Left ventricle myocardium inferior (tissue), 1 donor: ENCODE measurements at places on chromosomes 7 and 10.

GRCh38 chr7:86748843-86749719, 105.4 kb downstream of the GRM3 start:
- no peak for DNase-seq

GRCh38 chr7:39703144-39703543, 79.8 kb downstream of the RALA start:
- DNase-seq = no peak

DNA sequence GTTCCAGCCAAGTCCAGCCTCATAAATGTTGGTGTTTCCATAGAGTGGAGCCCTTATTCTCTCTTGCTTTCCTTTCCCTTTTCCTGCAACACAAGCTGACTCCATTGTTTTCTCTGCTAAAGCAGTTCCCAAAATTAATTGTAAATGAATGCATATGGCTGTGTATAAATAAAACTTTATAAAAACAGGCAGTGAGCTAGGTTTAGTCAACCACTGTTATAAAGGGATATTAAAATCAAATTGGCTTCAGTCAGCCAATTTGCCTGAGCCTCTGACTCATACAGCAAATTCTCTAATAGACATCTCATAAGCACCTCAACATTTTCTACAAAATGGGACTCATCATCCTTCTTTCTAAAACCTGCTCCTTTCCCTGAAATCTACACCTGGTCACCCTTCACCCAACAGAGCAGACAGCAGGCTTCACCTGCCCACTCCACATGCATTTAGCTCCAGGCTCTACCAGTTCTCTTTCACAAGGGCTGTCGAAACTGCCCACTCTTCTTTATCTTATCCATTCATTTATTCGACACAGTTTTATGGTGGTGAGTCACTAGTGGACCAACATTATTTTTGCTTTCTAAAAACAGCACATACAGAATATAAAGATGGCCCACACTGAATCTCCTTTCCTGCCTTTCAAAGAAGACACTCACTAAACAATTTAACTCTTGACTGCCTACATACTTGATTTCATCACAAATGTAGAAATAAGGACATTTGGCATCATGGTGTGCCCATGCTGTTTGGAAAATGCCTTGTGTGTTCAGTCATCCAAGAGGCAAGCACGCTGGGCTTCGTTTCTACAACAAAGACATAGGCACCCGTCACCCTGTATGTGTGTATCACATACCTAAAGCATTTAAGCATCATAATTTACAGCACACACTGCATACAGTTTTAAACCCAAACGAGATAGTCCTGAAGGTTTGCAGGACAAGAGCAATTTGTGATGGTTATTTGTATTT, 74.6 kb upstream of the C7orf33 start:
- no peak for DNase-seq

GRCh38 chr7:47741984-47742383, 160.1 kb upstream of the TNS3 start:
- DNase-seq = no peak

DNA sequence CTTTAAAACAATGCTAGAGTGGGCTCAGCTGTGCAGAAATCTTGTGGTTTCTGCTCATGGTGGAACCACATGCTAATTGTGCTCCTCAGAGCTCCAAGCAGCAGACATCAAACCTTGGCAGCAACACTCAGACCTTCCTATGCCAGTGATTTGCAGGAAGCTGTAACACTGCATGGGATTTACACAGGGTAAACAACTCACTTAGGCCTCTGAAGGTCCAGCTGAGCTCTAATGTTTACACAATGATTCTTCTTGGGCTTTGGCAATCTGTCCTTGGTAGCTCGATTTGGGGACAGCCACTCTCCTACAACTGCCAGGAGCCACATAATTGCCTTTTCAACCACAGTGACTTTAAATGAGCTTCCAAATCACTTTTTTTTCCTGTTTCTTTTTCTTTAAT, 97.7 kb upstream of the PDLIM1 start:
- no peak for DNase-seq

DNA sequence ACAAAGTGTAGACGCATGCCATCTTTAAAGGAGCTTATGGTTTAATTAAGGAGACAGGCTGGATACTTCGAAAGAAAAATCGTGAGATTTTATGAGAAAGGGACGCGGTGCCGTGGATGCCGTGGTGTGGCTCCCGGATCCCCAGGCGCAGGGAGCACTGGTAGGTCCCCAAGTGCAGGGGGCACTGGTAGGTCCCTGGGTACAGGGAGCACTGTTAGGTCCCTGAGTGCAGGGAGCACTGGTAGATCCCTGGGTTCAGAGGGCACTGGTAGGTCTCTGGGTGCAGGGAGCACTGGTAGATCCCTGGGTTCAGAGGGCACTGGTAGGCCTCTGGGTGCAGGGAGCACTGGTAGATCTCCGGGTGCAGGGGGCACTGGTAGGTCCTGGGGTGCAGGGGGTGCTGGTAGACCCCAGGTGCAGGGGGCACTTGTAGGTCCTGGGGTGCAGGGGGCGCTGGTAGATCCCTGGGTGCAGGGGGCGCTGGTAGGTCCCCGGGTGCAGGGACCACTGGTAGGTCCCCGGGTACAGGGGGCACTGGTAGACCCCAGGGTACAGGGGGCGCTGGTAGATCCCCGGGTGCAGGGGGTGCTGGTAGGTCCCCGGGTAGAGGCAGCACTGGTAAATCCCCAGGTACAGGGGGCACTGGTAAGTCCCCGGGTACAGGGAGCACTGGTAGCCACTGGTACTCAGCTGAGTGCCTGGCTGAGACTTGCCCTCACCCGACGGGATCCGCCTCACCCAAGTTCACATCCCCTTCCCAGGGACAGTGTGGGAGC, 14.1 kb downstream of the PRKAG2 start:
- no peak for DNase-seq

GRCh38 chr10:103983367-103983911, 16.5 kb downstream of the SLK start:
- no peak for DNase-seq

DNA sequence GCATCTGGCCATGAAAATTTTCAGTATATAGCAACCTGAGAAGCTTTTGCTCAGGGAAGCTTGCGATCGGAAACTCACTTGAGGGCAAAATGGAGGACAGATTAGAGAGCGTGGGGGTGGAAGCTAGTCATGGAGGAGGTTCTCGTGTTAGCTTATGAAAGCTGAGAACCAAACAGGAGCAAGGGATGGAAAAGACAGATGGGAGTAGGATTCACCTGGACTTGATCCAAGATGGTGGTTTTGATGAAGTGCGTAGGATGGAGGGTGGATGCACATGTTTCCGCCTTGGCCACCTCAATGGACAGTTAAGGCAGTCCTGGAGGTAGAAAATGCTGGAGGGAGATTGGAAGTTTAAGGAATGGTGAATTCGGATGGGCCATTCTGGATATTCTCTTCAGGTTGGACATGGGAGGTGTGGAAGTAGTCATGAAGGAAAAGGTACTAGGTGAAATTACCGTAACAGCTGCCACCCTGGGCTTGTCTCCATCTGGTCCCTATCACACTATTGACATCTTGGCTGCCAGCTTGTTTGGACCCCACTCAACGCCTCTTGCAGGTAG, 6.3 kb upstream of the C10orf95 start:
- no peak for DNase-seq

- no peak for DNase-seq
Observed at GRCh38 chr10:84924131-84924530, 595.7 kb downstream of the CCSER2 start.

DNA sequence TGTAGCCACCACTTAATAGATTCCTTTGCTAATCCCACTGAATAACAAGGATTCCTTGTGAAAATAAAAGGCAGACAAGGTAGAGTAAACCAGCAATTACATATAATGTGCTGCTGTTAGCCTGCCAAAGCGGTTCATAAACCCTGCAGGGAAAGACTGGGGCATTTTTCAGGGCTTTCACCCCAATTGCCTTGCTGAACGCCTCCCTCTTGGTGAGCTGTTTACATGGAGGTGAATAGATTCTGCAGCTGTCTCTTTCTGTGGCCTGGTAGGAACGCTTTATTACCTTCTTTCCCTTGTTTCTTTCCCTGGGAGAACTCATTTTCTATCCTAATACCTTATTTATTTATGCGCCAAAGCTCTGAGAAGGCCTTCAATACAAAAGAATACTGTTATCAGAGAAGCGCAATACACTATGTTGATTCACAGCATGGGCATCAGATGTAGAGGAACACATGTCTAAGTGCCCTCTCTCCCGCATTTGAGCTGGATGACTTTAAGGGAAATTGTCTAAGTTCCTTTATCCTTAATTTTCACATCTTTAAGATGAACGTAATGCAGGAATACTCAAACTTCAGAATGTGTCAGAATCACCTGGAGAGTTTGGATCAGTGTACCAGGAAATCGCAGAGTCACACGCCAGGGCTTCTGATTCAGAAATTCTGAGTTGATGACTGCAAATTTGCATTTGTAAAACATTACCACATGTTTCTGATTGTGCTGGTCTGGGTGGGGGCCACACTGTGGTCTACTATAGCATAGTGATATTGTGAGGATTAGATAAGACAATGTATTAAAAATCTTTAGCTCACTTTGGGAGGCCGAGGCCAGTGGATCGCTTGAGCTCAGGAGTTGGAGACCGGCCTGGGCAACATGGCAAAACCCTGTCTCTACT, 1203.8 kb downstream of the SORCS3 start:
- no peak for DNase-seq

DNA sequence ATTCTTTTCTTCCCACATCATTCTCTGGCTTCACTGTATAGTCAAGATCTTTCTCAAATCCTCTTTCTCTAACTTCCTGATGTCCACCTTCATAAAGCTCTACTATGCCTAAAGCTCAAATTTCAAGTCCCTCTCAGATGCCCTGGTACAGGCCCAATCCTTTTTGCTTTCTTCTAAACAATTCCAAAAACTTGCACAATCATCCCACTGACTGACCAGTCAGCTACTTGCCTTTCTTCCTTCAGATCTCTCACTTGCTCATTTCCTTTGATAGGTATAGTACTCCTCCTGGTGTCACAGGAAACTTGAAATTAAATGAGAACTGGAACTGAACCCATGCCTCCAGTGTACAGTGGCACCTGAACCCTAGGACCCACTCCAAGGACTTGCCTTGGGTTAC, 18.2 kb downstream of the SEC31B start:
- DNase-seq = no peak

GRCh38 chr10:132703419-132704007, 82.4 kb downstream of the NKX6-2 start:
- peak; percentile 0 for DNase-seq

- DNase-seq = no peak
Observed at GRCh38 chr7:27551803-27552400, 110.8 kb downstream of the HIBADH start.

GRCh38 chr7:156652886-156653568, 12.5 kb downstream of the RNF32 start:
- DNase-seq = no peak

DNA sequence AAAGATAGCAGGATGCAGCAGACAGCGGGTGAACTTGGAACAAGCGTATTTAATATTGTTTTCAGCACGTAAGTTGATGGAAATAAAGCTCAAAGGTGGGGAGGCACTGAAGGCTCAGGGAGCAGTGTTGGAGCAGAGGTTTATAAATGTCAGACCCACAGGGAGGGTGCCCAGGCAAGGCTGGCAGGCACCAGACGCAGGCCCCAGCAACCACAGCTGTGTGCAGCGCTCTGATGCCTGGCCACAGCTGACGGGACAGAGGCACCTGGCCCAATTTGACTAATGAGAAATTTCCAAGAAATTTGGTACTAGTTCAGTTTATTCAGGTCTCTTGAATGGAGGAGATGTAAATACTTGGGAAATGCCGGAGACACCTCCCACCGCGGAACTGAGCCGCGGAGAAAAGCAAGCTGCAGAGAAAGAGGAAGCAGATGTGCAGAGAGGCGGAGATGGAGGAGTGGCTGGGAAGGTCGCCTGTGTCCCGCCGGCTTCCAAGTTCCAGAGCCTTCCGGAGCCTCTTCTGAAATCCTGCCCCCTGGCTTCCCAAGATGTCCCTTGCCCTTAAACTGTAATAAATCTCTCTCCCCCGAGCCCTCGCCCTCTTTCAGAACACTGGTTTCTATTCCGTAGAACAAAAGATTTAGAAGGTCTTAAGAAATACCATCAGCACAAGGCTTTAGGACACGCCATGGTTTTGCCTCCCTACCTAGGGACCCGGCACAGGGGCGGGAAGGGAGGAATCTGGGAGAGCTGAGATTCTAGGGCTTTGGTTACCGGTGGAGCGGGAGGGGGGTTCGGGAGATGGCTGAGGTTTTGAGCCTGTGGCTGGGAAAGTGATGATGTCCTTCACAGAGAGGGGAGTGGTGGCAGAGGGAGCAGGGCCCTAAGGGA, 38.4 kb upstream of the PLXNA4 start:
- DNase-seq = peak; percentile 46

- no peak for DNase-seq
Observed at GRCh38 chr7:86720306-86720705, 76.6 kb downstream of the GRM3 start.

- DNase-seq = no peak
Observed at GRCh38 chr7:114988026-114988425, 66.1 kb downstream of the MDFIC start.

GRCh38 chr10:71127104-71127503, 85.3 kb upstream of the UNC5B start:
- DNase-seq = no peak

DNA sequence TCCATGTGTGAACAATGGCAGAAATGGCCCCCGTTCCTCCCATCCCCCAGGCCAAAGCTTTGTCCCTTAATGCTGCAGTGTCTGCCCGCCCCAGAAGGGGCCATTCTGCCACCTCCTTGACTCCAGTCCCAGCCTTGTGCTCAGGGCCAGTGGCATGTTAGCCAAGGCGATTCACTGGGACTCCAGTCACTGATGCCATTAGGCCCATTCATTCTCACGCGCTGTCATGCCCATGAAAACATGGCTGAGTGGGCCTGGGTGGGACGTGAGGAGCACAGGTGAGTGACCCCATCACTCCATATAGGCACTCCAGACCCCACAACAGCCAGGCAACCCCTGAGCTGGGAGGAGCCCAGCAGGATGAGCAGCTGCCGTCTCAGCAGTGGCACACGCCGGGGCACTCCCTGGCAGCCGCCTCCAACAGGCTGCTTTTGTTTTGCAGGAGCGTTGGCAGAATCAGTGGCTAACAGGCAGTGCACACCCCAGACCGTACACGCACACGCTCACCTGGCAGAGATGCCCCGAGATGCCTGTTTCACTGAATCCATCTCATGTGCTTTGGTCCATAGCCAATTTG, 79.5 kb downstream of the TCERG1L start:
- no peak for DNase-seq

GRCh38 chr7:27942711-27943110, 202.7 kb downstream of the TAX1BP1 start:
- no peak for DNase-seq

- DNase-seq = peak; percentile 11
Observed at GRCh38 chr7:2011266-2012043, 221.3 kb downstream of the MAD1L1 start.

GRCh38 chr7:945147-945555, 9.3 kb downstream of the ADAP1 start:
- DNase-seq = no peak

GRCh38 chr10:9294132-9294663, 1239.7 kb downstream of the GATA3 start:
- no peak for DNase-seq
